Activated T-helper 2 cell treated with anti-CD3 and anti-CD28 coated beads, Interferon-gamma antibody, Interleukin-2, Interleukin-4, amounts not matched to agents 10 μg/mL and 5 μg/mL and 100 μg/mL, durations not matched to agents 14 hours and 24 hours and 36 hours (primary cell): ENCODE measurements at places on chromosomes 12 and 14. TPM values are rescaled to one million over a fixed set of nuclear protein-coding genes. Genes with fewer than 3 reads are reported as not detected.

Gene PIP4P1
- 28.2 and 33.7 TPM in 2 replicates for total RNA-seq

- no peak overlapping the region for H3K27ac ChIP-seq
- no peaks in the 10 kb centered on the region for H3K36me3 ChIP-seq
- H3K27me3 ChIP-seq, result no peaks in the 10 kb centered on the region
- no peak for DNase-seq
These were observed 41.3 kb downstream of the CCNK start for GRCh38 chr14:99522457-99522891.

- H3K27me3 ChIP-seq, result peaks cover 50% of the 10 kb centered on the region
- no peak for DNase-seq
These were observed 579 bp upstream of the CLMN start for GRCh38 chr14:95320078-95320895.

- no peak for DNase-seq
- no peaks in the 10 kb centered on the region for H3K36me3 ChIP-seq
- H3K4me3 ChIP-seq, result no peak overlapping the region
- H3K4me1 ChIP-seq, result no peaks in the 10 kb centered on the region
These were observed 14.0 kb upstream of the MFAP5 start for GRCh38 chr12:8676651-8677050.

DNA sequence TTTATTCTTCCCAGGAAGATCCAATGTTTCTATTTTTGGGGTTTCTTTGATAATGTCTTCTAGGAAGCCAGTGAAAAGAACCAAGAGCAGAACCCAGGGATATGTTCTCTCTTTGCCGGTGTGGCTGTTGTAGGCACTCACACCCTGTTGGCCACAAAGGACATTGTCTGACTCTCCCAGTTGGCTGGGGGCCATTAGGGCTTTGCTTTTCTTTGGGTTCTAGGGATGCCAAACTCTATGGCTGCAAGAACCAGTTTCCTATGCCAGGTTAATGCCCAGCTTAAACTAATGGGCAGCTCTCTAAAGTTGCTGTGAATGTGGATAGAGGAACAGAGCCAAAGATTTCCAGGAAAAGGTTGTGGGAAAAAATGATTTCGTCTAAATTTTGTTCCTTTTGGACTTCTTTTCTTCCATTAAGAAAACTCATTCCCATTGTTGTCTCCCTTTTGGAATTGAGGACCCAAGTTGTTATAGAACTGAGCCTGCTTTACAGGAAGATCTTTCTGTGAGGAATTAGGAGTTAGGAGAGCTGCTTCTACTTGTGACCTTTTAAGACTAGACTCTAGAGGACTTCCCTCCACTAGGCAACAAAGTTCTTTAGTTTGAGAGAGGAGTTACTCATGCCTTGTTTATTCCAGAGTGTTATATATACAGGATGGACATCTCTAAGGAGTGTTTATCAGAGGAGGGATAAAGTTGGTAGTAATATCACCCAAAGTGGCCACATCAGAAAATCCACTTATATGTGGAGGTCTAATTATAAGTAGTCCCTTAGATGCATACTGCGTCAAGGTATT, 13.1 kb downstream of the COPZ1 start:
- peaks cover 8% of the 10 kb centered on the region for H3K4me1 ChIP-seq
- no peak overlapping the region for H3K27ac ChIP-seq
- H3K4me3 ChIP-seq, result no peak overlapping the region
- peaks cover 31% of the 10 kb centered on the region for H3K36me3 ChIP-seq
- no peak for DNase-seq

DNA sequence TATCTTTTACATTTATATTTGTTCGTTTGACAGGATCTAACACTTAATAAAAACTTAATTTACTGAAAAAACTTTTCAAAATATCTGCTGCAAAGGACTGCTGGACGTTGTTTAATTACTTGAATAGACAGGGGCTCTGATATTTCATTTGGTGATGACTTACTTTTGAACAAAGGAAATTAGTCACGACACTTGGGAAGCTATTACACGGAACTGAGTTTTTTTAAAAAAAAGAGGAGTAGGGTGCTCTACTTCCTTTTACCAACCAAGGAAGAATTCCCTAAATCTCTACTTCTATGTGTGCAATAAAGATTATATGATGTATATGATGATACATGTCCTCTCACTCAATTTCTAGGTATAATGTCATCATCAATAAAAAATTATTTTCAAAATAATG, 4.7 kb downstream of the FGD6 start:
- H3K27me3 ChIP-seq, result peaks cover 13% of the 10 kb centered on the region
- no peak overlapping the region for H3K4me3 ChIP-seq
- H3K36me3 ChIP-seq, result no peaks in the 10 kb centered on the region
- DNase-seq, result no peak

Gene RPS6KL1
- 10.8 and 12.0 TPM in 2 replicates for total RNA-seq

Gene GALNT16
- 0.11 TPM in 1 of 2 replicates, not detected in the other for total RNA-seq

DNA sequence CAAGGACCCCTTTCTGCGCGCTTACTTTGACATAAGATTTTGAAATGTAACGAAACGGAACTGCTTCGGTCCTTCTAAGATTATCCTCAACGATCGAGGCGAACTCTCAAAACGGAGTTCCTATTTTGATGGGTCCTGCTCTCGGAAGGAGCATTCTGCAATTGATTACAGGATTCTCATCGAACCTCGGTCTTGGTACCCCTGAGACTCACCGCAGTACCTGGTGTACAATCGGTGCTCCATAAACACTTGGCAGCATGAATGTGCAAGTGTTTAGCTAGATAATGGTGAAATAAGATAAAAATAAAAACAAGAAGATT, 530 bp upstream of the NEMF start:
- peaks cover 37% of the 10 kb centered on the region for H3K4me1 ChIP-seq
- no peaks in the 10 kb centered on the region for H3K27me3 ChIP-seq
- H3K4me3 ChIP-seq, result peak overlapping the region; percentile 92
- no peak for DNase-seq
- peak overlapping the region; percentile 96 for H3K27ac ChIP-seq

Gene DCAF5
- total RNA-seq, result 30.4 and 30.7 TPM in 2 replicates

GRCh38 chr14:36067428-36068187, 108.9 kb downstream of the PTCSC3 start:
- H3K4me1 ChIP-seq, result peaks cover 1% of the 10 kb centered on the region
- H3K36me3 ChIP-seq, result no peaks in the 10 kb centered on the region
- peaks cover 43% of the 10 kb centered on the region for H3K27me3 ChIP-seq
- no peak overlapping the region for H3K27ac ChIP-seq
- no peak overlapping the region for H3K4me3 ChIP-seq

GRCh38 chr14:103099733-103100280, 5.3 kb downstream of the EXOC3L4 start:
- H3K36me3 ChIP-seq, result no peaks in the 10 kb centered on the region
- no peak overlapping the region for H3K27ac ChIP-seq
- no peak overlapping the region for H3K4me3 ChIP-seq

Gene PHLDA1
- total RNA-seq, result 43.2 and 44.2 TPM in 2 replicates

DNA sequence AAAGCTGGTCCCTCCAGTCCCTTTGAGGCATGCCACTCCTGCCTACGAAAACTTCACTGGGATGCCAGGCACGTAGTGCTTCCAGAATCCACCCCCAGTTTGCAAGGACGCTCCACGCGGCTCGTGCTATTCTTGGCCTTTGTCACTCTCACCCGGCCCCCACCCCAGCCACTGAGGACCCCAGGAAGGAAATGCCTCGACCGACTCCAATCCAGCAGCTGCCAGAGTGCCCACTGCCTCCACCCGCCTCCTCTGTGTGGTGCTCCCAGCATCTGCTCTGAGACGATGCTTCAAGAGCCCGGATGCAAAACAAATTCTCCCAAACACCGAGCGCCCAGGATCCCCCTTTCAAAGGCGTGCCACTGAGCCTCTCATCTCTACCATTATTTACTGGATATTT, 123.9 kb downstream of the RFLNA start:
- H3K4me3 ChIP-seq, result no peak overlapping the region
- no peaks in the 10 kb centered on the region for H3K4me1 ChIP-seq
- no peaks in the 10 kb centered on the region for H3K27me3 ChIP-seq
- DNase-seq, result no peak
